ENCODE measurements at places on chromosomes 1 and 21.

DNA sequence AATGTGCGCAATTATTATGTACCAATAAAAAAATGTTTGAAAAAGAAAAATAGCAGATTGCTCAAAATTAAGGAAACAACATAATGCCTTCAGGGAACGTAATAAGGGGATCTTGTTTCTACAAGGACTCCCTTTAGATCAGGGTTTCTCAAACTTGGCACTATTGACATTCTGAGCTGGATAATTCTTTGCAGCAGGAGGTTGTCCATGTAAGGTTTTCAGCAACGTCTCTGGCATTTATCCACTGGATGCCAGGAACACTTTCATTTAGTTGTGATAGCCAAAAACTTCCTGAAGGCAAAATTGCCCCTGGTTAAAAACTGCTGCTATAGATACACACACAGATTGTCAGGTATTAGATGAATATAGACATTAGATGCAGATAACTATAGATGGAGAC is 666.7 kb upstream of the ADAMTS5 start:
- peak; percentile 26 for DNase-seq

DNA sequence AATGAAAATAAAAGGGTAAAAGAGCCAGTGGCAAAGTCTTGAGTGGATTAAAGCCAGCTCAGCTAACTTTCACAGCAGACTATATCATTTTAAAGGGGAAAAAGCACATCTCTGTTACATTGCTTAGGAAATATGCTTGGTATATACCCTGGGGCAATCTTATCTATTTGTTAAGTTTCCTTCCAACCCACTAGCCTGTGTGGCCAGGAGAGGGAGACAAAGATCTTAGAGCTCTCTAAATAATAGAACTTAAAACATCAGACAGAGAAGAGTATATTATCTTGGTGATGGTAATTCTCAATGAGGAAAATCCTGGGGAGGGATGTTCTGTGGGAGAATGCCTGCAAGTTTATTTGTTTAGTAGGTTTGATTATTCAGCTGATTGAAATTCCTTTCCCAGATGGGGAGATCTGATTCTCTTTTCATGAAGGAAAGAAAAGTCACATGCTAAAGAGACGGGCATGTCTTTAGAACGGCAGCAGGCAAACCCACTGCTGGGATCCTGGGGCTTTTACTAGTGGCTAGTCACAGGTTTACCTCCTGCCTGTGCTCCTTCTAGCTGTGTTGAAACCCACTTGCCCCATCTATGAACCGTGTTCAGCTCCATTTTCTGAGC is 3.6 kb downstream of the KCNE2 start:
- DNase-seq: peak; percentile 75

DNA sequence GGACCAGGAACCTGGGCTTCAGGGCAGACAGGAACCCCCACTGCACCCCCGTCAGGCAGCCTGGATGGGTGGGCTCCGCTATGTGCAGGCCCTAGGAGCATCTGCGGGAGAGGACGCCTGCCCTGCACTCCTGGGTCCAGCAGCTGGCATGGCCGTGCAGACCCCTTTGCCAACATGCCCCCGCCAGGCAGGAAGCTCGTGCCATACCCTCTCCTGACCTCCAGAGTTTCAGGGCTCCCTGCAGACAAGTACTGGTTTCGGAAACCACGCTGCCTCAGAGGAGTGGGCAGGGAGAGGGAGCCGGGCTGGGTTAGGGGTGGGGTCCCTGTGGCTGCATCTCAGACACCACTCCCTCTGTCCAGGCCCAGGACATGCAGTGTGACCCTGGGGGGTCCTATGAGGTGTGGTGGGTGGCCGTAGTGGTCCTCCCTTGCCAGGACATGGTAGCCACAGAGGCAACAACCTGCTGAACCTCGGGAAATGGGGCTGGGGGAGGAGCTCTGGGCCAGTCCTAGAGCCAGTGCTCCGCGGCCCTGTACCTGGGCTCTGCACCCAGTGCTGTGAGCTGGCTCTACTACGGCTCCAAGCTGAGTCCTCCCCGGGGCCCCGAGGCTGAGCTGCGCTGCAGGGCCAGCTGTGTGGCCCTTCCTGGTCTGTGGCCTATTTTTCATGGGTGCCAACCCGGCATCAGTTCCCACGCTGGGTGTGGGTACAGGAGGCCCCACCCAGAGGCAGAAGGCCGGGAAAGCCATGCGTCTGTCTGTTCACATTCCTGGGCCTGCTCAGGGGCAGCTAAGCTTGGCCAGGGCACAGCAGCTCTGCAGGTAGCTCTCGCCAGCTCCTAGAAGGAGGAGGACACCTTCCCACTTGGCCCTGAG is 1.4 kb downstream of the PLEKHN1 start:
- DNase-seq: no peak

GRCh38 chr1:244548558-244549115 is 87.6 kb downstream of the CATSPERE start:
- DNase-seq: no peak

DNA sequence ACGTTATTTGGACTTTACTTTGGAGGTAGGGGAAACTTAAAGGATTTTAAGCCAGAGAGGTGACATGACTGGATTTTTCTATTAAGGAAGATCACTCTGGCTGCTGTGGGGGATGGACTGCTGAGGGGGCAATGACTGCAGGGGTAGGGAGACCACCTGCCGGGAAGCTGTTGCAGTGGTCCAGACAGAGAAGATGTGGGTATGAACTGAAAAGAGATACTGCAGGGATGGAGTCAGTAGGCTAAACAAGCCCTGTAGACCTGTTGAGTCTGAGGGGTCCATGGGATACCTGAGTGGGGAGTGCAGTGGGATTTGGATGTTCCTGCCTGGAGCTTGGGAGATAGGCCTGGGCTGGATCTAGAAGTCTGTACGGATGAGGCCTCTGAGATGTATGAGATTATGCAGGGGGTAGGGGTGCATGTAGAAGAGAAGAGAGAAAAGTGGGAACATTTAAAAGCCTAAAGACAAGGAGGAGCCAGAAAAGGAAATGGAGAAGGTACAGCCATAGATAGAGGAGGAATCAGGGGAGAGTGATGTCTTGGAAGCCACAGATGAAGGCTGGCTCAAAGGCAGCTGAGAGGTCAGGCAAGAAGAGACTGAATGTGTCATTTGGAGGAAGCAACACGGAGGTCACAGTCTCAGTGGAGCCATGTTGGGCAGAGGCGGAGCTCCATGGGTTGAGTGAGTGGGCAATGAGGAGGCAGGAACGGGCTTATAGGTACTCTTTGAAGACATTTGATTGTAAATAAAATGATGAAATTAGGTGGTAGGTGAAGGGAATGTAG is 25.9 kb upstream of the KCNA2 start:
- no peak for DNase-seq

DNA sequence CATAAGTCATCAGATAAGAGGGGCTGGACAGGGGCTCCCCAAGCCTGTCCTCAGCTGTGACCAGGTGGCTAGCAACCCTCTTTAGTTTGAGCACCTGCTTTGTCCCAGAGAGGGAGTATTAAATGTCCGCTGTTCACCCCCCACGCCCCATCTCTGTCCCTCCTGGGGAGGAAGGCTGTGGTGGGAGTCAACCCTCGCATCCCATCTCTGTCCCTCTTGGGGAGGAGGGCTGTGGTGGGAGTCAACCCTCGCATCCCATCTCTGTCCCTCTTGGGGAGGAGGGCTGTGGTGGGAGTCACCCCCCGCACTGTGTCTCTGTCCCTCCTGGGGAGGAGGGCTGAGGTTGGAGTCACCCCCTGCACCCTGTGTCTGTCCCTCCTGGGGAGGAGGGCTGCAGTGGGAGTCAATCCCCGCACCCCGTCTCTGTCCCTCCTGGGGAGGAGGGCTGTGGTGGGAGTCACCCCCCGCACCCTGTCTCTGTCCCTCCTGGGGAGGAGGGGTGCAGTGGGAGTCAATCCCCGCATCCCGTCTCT is 72.6 kb upstream of the ABCG1 start:
- DNase-seq: no peak

GRCh38 chr1:84089465-84089864 is 54.6 kb upstream of the PRKACB start:
- peak; percentile 43 for DNase-seq

DNA sequence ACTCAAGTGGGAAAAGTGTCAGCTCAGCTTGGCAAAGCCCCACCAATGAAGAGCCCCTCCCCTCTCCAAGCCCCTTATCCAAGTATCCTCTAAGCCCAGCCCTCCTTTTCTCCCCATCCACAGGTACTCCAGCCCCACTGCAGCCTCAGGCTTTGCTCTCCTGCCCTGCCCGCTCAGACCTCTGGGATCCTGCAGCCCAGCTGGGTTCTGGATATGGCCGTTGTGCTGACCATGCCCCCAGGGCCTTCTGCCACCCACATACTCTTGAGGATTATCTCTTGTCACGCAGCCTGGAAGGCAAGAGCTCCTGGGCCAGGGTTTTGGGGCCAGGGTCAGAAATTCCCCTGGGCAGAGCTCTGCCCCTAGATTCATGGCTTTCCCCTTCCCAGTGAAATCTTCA is 4.7 kb downstream of the SHISA4 start:
- DNase-seq: no peak

GRCh38 chr21:39014747-39015146 is 168.5 kb downstream of the PSMG1 start:
- DNase-seq: peak; percentile 99

- no peak for DNase-seq
Observed at GRCh38 chr1:39755965-39756659, 15.0 kb downstream of the OXCT2 start.

DNA sequence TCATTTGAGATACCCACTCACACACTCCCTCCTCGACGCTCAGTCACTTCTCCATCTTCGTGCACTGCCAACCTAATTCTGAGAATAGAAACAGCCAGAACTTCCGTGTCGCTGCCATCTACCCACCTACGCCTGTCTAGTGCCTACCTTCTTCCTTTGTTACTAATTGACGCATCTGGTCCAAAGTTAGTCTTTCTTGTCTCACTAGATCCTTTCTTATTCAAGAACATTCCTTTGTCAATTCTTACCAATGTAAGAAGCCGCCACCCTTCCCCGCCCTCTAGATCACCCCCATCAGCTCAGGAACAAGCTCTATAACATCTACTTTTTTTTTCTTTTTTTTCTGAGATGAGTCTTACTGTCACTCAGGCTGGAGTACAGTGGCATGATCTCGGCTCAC is 3.7 kb downstream of the PADI6 start:
- no peak for DNase-seq

- DNase-seq: peak; percentile 30
Observed at GRCh38 chr1:20216574-20216973, 30.3 kb upstream of the PLA2G2C start.

DNA sequence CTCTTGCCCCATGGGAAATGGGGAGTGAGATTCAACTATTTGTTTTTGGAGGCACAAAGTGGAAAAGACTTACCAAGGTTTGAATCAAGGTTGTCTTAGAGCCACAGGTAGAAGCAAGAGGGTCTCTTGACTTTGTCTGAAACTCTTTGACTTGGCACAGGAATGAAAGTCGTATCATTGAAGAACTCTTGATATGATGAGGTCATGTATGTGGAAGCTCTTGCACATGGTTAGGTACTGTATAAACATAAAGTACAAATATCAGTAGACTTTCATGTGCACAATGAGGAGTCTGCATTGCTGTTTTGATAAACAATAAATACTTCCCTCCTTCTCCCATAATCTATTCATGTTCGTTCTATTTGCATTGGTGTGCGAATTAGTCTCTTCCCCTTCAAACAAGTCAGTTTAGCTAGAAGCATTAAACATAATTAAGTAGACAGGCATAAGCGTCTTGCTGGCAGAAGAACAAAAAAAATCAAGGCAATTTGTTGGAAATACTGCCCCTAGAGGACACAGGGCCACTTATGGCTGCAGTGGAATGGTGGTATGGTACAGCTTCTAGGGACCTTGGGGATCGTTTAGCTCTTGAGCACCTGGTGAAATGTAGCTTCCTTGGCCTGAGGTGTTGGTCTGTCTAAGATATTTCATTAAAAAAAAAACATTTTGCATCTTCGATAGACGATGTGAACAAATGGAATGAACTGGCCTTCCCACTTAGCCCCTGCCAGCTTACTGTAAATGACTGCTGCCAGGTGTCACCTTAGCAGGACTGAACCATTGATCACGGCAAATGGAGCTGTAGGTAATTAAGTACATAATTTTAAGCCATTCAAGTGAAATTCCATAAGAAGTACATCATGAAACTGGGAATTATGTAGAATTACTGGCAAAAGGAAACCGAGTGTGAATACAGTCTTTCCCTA is 218.0 kb upstream of the GALNT2 start:
- DNase-seq: peak; percentile 45

DNA sequence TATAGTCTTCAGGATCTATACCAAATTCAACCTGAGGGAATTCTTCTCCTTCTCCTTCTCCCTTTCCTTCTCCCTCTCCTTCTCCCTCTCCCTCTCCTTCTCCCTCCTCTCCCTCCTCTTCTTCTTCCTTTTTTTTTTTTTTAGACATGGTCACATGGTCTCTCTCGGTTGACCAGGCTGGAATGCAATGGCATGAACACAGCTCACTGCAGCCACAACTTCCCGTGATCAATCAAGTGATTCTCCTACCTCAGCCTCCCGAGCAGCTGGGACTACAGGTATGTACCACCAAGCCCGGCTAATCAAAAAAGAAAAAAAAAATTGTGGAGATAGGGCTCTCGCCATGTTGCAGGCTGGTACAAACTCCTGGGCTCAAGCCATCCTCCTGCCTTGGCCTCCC is 51.5 kb downstream of the DNAI4 start:
- DNase-seq: no peak

- DNase-seq: peak; percentile 95
Observed at GRCh38 chr1:94755675-94756074, 64.5 kb upstream of the SLC44A3 start.

DNA sequence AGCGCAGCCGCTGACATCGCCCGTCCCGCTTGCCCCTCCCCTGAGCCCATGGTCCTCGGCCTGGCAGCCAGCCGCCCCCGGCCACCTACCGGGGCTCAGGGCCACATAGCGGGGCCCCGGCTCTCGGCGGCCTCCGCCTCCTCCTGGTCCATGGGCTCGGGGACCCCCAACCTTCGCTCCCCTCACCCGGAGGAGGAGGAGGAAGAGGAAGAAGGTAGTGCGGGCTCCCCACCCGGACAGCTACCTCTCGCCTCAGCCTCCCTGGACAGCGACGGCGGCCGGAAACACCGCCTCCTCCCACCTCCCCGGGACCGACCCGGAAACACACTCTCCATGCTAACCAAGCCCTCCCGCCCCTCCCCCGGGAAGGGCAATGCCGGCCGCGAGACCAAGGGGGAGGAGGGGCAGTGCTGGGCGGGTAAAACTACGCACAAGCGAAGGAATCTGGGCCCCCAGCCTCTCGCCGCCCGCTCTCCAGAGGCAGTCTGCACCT is at the start of gene KIAA0319L:
Gene KIAA0319L, minus strand, starts transcription at position 286 of the 493 bp plus-strand sequence. CDS start 2,912 bp downstream, outside the sequence.
- DNase-seq: peak; percentile 53

DNA sequence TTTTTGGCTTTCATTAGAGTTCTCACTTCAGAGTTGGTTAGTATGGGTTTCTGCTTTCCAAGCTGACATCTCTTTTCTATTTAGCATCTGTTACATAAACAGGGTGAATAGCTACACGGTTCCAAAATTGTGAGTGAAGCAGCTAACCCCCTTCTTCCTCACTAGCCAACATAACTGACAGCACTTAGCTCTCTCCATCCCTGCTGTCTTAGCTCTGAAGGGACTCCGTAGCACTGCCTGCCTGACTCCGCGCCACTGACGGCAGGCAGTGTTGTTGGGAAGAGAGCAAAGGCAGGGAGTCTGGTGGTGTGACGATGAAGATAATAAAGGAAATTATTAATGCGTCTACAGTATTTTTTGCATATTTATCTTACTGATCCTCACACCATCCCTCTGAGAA is 247.0 kb downstream of the PTBP2 start:
- DNase-seq: peak; percentile 43

- peak; percentile 32 for DNase-seq
Observed at GRCh38 chr1:209409780-209410179, 173.7 kb upstream of the CAMK1G start.

Measured in cardiac fibroblast (primary cell).